ENCODE measurements at places on chromosomes 12 and 14.

DNA sequence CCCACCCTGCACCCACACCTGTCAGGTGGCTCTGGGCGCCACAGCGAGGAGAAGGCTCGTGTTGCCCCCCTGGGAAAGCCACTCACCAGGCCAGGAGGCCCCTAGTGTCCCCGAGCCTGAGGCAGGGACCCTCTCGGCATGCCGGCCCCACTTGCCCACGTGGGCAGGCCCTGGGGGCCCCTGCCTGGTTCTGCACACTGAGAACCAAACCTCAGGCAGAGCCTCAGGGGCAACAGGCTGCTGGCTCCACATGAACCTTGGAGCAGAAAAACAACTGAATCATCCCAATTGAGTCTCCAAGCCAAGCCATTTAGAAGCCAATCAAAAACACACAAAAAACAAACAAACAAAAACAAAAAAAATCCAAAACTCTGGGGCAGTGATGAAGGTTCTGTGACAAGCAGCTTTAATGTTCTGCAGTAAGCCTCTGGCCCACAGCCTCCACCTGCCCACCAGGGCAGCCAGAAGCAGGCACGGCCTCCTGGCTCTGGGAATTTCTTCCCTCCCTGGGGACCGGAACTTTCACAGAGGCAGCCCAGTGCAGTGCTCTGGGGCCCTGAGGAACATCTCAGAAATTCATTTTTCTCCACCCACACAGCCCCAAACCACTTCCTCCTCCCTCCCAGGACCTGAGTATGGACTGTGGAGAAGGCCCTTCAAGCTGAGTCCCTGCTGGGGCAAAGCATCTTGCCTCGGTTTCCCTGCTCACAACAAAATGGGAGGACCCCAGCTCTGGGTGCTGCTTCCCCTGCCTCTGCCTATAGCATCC, 90.2 kb downstream of the CHGA start:
- no peak for DNase-seq

DNA sequence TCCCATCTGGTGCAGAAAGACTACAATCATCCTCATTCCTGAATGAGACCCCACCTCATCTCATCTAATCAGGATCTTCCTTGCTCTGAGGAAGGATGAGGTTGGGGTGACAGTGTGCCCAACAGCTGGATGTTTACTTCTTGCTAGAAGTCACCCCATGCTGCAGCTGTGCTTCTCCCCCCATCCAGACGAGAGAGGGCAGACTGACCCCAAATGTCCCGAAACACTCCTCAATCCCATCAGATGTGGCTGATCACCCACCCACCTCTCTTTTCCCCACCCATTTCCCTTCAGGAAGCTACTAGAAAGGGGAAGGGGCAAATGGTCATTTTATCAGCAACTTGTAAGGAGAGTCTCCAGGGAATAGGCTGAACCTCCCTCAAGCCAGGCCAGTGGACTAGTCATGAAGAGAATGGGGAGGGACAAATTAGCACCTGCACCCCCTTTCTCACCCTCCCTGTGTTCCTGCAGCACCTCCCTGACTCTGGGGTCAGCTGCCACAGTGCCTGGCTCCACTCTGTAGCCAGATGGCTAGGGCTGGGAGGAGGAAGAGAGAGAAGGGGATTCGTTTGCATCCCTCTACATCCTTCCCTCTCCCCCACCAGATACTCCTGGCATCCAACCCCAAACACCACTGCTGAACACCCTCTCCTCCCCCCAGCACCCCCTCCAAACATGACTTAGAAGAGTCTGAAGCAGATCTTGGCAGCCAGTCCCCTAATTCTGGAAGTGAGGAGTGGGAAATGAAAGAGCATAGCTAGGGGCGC, 2.8 kb upstream of the BAZ2A start:
- no peak for DNase-seq

- DNase-seq = no peak
Measured at GRCh38 chr14:36096090-36096489, 80.4 kb downstream of the PTCSC3 start.

- no peak for DNase-seq
Measured at GRCh38 chr14:80695869-80696268, 245.7 kb downstream of the CEP128 start.

DNA sequence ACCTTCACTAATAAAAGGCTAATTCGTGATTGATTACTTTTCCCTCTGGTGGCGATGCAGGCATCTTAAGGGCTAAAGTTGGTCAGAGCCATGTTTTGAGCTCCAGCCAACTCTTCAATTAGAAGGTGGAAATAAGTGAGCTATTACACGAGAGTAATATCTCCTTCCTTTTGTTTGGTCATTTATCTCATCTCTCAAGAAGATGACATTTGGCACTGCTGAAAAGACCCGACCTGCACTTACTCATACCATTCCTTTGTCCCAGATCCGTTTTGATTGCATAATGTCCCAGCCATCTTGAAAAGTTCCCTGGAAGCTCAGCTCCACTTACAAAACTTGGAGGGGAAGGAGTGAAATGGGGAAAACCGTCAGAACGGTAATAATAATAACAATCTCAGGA, 316.2 kb downstream of the VRK1 start:
- DNase-seq = no peak

Measured in bone marrow (tissue), 2 donors.